ENCODE measurements at places on chromosomes 13 and 19.

GRCh38 chr19:30116530-30116929, 174.5 kb downstream of the URI1 start:
- DNase-seq = no peak

DNA sequence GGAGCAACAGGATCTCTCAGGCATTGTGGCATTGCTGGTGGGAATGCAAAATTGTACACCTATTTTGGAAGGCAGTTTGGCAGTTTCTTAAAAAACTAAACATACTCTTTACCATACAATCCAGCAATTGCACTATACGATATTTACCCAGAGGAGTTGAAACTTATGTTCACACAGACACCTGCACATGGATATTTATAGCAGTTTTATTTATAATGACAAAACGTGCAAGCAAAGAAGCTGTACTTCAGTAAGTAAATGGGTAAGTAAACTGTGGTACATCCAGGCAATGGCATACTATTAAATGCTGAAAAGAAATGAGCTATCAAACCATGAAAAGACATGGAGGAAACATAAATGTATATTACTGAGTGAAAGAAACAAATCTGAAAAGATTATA, 71.6 kb upstream of the UBAC2 start:
- DNase-seq = no peak

DNA sequence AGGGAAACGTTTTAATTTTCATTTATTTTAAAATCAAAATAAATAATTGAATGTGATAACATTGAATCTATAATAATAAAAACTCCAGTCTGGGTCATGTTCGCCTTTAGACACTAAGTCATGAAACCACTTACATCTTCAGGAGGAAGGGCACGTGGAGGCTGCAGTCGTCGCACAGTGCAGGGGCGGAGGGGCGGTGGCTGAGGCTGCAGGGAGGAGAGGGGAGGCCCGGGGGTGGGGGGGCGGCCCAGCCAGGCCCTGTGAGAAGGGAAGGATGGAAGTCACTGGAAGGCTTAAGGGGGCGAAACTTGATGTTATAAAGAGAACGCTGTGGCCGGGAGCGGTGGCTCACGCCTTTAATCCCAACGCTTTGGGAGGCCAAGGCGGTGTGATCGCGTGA, 14.9 kb upstream of the LATS2 start:
- DNase-seq = no peak

GRCh38 chr13:75375329-75375728, 106.6 kb downstream of the TBC1D4 start:
- no peak for DNase-seq

DNA sequence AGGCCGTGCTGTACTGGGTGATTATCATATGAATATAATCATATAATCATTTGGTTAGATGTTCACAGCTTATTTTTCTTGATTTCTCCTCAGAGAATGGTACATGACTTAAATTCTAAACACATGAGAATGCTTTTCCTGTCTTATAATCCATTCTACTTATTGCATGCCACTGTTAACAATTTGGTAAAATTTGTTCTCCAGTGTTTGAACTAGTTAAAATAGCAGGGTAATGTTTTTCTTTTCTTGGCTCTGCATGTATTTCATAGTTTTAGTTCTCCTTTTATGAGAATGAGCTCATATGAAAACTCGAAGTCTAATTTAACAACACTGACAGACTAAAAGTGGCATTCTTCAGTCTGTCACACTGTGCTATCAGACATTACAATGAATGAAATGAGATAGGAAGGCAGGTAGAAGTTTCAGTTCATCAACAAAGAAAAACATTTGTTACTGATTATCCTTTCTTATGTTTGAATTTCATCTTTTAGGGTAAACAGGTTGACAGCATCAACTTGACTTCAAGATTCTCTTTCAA, 10.2 kb downstream of the SPRYD7 start:
- no peak for DNase-seq

DNA sequence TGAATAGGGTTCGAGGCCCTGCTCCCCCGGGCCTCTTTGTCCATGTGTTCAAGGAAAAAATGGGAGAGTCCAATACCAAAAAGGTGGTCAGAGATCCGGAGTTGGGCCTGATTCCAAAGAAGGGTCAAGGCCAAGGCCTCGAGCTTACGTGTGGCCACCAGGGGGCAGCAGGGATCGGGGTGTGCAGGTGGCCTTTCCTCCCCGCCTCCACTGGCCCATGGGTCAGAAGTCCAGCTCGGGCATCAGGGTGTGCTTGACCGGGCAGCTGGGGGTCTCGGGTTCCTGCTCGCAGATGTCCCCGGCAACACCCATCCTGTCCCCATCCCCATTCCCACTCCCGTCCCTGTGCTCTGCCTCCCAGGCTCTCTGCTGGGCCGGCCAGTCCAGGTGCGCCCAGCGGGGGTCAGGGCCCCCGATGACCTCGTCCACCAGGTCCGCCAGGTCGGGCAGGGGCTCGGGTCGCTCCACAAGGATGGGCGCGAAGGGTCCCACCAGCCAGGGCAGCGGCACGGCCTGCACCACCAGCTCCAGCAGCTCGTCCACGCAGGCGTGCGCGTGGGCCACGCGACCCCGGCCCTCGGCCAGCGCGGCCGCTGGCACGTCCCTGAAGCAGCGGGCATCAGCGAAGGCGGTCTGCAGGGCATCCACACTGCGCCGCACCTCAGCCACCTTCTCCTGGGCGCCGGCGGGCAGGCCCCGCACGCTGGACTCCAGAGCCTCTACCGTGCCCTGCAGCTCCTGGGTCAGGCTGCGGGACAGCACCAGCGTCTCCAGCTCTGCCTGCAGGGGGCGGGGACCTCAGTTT, 5.2 kb upstream of the PLIN4 start:
- DNase-seq = no peak

DNA sequence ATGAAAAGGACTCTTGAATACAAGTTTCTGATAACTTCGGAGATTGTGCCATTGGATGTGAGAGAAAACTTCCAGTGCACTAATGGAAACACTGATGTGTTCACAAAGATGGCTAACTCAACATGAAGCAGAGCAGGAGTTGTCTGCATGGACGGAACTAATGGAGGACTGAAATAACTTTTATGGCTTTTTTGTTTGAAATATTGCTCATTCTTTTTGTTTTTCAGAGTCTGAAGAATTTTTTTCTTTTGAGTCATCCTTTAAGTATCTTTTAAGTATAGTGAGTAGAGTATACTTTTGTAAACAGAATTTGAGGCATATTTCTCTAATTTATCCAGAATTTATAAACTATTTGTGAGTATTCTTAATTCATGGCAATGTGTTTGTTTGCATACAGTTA, 25.7 kb downstream of the CRYL1 start:
- DNase-seq = no peak

DNA sequence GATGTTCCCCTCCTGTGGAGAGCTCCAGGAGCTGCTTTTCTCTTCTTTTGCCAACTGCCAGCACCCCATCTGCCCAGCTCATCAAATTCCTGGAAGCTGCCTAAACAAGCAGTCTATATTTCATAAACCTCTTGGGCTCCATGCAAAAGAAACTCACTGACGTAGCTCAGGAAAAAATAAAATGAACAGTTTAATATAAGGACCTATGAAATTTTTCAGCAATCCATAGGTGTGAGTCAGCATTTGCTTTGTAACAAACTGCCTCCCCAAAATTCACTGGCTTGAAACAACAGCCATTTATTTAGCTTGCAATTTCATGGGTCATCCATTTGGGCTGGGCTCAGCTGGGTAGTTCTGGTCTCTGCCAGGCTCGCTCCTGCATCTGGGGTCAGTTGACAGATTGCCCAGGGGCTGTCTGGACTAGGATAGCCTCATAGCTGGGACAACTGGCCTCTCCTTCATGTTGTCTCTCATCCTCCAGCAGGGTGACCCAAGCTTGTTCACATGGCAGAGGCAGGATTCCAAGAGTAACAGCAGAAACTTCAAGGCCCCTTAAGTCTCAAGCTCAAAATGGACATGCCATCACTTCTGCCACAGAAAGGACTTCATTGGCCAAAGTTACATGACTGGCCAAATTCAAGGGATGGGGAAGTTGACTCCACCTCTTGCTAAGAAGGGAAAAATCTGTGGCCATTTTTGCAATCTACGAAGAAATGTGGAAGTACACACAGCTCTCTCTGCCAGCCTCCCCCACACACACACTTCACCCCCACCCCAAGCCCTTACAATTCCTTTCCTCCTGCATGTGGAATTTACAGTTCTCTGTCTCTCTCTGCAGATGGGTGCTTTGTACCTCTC, 7.9 kb upstream of the PVR start:
- DNase-seq = no peak

GRCh38 chr13:25771641-25772478, 280.0 kb downstream of the SHISA2 start:
- no peak for DNase-seq

DNA sequence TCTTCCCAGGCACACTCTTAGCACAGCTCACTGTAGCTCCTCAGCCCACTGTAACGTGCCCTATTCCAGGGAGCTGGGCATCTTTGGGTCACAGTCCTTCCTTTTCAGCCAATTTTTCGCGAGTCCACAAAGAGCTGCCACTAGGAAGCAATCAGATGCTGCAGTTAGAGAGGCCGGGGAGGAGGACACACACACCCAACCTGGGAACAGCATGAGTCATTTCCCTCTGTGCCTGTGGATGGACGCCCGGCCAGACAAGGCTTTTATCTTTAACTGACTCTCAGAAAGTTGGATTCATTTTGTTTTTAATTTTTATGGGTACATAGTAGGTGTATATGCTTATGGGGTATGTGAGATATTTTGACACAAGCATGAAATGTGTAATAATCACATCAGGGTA, 918.6 kb downstream of the UQCRFS1 start:
- DNase-seq = no peak

DNA sequence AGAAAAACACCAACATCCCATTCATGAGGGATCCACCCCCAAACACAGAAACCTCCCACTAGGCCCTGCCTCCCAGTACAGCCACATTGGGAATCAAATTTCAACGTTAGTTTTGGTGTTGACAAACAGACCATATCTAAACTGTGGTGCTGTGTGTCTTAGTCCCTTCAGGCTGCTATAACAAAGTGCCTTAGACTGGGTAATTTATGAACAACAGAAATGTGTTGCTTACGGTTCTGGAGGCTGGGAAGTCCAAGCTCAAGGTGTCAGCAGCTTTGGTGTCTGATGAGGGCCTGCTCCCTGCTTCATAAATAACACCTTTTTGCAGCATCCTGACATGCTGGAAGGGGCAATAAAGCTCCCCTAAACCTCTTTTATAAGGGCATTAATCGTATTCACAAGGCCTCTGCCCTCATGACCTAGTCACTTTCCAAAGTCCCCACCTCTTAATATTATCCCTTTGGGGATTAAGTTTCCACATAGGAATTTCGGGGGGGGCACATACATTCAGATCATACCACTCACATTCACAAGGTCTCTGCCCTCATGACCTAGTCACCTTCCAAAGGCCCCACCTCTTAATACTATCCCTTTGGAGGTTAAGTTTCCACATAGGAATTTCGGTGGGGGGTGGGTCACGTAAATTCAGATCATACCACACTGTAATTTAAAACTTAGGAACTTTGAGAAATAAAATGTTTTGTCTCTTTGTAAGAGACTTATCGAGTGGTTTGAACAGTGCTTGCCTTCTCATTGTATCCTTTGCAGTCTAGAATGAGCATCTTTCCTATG, 27.5 kb downstream of the ZNF507 start:
- no peak for DNase-seq

DNA sequence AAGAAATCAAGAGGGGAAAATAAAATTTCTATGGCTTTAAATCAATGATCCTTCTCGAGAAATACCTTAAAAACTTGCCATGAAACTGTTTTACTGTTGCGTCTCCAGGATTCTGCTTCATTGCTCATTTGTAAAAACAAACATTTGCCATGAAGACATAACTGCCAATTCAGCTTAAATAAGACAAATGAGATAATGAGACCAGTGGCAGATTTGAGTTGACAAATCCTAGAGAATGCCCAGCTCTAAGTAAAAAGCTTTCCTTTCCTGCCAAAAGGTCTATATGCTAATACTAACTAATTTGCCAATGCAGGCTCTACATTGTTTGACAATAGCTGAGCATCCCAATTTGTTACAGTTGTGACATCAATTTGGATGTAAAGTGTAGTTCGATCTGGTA, 400.5 kb upstream of the PCDH9 start:
- DNase-seq = no peak

DNA sequence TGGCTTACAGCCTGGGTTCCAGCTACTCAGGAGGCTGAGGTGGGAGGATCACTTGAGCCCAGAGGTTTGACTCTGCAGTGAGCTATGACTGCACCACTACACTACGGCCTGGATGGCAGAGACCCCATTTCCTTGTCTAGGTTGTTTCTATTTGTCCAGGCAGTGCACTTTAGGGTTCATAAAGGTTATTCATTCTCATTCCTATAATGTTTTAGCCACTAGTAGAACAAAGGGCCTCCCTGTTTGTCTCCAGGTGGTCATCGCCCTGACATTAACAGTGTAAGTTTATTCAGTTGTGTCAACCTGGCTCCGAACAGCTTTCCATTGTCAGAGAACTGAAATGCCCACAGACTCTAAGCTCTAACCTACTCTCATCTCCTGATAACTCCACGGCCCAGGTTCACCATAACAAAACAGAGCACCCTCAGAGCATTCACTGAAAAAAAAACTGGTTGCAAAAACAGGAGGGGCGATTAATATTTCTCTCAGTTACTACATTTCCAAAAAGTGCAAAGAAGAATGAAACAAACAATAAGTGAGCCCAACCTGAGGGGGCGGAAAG, 37.1 kb downstream of the SMAD9 start:
- no peak for DNase-seq

GRCh38 chr19:16676101-16676798, 15.3 kb downstream of the TMEM38A start:
- no peak for DNase-seq

DNA sequence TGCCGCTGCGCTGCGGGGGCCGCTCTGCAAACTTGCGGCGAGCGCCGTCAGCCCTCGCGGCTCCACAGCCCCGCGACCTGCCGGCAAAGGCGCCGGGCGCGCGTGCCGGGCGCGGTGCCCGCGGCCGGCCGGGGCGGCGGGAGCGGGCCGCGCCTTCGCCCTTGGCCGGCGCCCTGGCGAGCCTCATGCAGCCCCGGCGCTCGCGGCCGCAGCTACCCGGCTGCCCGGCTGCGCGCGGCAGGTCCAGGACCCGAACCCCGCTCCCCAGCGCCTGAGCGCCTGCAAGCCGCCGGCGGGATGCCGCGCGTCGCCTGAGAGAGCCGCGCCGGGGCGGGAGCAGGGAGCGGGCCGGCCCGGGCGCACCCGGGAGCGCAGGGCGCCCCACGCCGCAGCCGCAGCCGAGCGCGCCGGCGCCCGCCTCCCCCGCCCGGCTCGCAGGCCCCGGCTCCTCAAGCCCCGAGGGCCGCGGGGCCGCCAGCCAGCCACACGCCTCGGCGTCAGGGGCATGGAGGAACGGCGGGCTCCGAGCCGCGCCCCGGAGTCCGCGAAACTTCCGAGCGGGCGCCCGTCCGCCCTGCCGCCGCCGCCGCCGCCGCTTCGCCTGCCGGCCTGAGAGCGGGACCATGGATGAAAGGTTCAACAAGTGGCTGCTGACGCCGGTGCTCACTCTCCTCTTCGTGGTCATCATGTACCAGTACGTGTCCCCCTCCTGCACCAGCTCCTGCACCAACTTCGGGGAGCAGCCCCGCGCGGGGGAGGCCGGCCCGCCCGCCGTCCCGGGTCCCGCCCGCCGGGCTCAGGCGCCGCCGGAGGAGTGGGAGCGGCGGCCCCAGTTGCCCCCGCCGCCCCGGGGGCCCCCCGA, 564 bp downstream of the HS6ST3 start:
- DNase-seq = peak; percentile 22

Data from NCI-H510A treated with DMSO at 0.1 percent for 48 hours (cell line).